ENCODE measurements at places on chromosomes 7 and 10.

- DNase-seq: no peak
Observed at GRCh38 chr10:79933961-79934360, 14.9 kb downstream of the SFTPD start.

DNA sequence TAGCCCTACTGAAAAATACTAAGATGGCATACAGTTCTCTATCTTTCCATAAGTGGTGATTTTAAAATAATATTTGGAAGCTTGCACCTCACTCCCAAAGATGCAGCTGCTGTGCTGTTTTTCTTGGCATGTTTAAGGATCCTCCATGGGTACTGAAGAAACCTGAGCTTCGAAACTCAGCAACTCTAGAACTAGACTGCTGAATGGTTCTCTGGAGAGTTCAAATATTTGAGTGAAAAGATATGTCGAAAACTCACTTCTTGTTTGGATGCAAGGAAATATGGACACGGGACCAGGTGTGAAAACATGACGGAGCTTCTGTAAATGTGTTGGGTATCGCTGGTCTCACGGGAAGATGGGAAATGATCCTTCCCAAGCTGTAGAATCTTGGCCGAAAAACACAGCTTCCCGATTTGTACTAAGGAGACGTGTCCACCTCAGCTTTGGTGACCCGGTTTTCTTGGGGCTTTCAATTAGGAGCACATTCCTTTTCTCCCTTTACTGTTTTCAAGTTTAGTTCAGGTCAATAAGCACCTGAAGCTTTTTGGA is 543.8 kb upstream of the NRP1 start:
- no peak for DNase-seq

DNA sequence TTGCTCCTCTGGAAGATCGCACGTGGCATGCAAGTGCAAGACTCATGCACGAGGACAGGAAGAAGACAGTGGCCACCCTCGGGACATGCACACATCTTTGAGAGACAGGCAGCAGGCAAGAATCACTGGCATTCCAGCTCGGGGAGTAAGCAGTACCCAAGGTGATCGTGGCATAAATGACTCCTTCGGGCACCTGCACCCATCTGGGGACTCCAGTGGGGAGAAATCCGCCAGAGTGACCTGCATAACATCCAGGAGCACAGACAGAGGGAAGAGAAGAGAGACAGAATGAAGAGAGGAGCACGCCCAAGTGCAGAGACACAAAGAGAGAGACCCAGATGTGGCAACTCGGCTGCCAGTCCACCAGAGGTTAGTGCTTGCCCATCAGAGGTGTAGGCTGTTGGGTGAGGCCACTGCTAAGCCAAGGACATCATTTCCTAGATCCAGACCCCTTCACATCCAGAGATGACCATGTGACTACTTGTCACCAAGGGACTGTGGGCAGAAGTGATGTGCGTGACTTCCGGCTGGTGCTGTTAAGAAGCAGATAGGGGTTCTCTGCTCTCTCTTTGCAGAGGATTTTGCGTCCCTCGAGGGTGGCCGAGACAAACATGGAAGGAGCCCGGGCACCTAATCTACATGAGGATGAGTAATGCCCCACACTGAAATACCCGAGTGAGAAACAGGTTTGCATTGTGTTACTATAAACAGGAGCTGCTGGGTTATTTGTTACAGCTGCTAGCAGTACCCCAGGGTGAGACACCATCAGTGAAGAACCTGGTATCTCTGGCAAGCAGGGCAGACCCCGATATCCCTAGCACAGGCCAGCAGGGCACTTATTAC is 80.6 kb downstream of the VWA2 start:
- DNase-seq: no peak

GRCh38 chr10:105468759-105469158 is 827.7 kb downstream of the SORCS3 start:
- DNase-seq: no peak

- no peak for DNase-seq
Observed at GRCh38 chr7:155298288-155298833, 683 bp downstream of the INSIG1 start.

DNA sequence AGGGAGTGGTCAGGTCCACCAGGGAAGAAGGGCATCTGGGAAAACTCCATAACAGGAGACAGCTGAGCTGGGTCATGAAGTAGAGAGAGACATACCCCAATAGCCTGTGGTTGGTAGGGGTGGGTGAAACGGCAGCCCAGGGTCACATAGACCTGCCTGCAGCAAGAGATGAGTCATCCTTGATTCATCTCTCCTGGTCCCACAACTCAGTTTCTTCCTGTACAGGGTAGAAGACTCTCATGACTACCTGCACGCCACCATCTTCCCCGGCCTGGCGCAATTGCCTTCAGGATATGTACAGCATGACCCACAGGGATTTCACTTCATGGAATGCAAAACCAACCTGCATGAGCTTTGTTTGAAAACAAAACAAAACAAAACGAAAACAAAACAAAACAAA is 45.1 kb upstream of the ADAM12 start:
- no peak for DNase-seq

DNA sequence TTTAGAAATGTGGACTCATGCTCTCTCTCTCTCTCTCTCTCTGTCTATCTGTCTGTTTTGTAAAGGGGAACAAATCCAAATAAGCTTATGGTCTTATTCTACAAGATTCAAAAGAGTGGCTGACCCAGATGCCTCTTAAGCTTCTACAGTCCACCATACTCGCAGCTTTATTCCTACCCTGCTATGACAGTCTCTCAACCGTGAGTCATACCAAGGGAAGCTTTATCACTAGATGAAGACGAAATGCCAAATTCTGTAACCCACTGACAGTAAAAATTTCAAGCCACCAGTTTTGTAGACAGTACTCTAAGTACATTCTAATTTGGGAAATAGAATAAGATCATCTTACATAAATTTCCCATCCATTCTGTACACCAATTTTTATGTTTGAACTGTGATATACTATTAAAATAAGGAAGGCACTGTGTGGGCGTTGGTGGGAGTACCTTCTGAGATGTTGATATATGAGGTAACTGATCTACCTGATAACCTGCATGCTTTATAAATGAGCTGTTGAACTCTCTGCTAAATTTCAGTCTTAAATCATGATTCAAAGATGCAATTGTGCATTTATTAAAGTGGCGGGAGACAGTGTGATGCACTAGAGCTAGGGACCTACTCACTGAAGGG is 153.2 kb downstream of the KLF6 start:
- no peak for DNase-seq

DNA sequence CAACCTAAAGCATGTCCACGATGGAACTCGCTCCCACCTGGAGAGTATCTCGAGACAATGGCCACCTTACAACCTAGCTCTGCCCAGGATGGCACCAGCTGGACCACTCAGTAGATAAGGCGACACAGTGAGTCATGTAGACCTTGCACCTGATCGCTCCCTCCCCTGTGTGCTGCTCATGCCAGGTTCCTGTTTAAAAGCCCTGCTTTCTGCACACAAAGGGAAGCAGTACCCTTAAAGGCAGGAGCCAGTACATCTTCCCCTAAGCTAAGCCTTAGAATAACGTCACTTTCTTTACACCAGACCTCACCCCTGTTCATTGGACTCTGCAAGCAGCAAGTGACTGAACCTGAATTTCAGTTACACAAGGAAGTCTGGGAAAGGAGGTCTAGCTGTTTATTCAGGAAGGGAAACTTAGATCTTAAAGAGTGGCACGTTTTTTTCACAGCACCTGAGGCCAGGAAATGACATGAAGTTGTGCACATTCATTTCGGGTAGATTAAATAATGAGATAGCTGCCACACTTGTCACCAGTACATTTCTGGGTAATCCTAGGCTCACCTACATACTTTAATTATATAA is 117.9 kb downstream of the MTPAP start:
- no peak for DNase-seq

DNA sequence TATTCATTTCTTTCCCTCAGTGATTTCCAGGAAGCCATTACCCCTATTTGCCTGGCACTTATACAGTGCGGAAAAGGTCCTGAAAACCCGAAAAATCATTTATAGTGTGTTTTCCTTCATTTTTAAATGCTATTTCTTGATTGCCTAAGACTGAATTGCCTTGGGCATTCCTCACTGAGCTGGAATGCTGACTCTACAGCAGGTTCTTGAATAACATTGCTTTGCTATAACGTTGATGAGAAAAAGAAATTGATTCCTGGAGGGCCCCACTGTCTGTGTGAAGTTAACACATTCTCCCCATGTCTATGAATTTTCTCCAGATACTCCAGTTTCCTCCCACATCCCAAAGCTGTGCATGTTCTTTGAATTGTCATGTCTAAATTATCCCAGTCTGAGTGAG is 308.5 kb downstream of the EXOC4 start:
- no peak for DNase-seq

DNA sequence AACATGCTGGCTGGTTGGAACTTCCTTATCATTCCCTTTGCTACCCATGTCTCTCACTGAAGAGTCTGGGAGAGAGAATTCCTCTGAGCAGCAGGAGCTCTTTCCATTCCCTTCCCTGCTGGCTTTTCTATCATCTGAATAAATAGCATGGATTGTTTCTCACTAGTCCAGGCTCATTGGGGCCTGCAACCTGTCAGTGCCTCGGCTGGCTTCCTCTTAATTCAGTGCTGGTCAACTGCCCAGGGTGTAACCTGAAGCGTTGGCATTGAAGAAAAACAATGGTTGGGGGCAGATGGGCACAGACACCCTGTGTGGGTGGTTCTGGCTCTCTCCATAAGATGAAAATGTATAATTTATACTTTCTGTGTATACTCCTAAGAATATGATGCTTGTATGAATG is 155.6 kb downstream of the ANLN start:
- no peak for DNase-seq

DNA sequence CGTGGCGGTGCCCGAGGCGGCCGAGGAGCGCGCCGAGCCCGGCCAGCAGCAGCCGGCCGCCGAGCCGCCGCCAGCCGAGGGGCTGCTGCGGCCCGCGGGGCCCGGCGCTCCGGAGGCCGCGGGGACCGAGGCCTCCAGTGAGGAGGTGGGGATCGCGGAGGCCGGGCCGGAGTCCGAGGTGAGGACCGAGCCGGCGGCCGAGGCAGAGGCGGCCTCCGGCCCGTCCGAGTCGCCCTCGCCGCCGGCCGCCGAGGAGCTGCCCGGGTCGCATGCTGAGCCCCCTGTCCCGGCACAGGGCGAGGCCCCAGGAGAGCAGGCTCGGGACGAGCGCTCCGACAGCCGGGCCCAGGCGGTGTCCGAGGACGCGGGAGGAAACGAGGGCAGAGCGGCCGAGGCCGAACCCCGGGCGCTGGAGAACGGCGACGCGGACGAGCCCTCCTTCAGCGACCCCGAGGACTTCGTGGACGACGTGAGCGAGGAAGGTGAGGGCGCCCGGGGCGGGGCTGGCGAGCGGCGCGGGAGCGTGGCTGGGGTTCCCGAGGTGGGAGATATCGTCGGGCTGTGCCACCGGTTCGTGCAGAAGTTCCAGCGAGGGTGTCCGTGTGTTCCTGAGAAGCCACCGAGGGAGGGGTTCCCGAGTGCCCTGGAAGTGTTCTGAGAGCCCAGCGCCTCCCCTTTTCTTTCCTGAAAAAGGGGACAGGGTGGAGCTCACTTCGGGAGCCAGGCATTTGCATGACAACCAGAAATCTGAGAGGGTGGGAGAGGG is 495 bp downstream of the EIF3B start:
- peak; percentile 71 for DNase-seq

DNA sequence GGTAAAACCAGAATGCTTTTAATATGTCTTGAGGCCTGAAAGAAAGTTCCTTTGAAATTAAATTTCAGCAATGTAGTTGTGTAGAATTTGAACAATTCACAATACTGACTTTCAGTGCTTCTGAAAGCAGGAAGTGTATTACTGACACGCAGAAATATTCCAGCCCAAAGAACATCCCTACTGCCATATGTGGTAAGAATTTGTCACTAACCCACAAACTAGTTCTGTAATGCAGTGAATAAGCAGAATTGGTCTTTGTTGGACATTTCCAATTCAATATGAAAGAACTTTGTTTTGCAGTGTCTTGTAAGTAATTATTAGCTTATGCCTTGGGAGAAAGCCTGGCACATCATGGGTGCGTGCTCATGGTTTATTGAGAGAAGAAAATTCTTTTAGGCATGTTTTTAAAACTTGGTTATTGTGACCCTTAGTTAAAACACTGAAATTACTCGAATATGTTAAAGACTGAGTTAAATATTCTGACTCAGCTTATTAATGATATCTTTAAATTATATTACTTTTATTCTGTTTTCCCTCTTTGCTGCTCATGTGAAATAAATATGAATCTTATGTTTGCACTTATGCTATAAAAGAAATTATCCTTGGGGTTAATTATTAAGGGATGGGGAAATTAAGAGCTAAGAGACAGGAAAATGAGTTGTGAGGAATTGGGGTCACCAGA is 33.4 kb downstream of the PTPN12 start:
- DNase-seq: no peak

DNA sequence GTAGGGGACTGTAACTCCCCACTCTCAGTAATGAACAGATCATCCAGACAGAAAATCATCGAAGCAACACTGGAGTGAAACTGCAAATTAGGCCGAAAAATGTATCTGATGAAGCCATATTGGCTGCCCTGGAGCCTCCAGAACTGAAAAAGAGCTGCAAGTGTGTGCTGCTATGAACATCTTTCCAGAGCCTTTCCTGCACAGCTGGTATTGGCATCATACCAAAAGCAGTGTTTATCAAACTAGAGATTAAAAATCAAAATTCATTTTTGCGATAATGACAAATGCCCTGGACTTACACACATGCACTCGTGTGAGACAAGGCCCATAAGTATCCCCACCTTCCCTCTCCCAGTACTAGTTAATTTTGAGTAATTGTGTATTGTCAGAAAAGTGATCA is 6.8 kb upstream of the CLDN12 start:
- DNase-seq: no peak

DNA sequence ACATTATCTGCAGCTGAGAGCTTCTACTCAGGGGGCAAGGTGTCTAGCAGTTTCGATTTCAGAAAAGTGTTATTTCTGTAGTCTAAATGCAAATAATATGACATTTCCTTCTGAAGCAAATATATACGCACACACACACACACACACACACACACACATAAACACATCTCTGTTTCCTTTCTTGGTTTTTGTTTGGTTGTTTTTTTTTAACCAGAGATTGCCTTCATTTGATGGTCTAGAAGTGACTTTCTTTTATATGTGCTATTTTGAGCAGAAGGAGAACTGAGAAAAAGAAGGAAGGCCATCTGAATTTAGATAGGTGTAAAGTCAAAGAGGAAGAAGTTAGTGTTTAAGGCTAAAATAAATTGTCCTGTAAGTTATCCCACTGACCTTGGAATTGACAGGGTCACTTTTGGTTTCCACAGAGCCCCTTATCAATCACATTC is 142.2 kb downstream of the TRIL start:
- DNase-seq: no peak

DNA sequence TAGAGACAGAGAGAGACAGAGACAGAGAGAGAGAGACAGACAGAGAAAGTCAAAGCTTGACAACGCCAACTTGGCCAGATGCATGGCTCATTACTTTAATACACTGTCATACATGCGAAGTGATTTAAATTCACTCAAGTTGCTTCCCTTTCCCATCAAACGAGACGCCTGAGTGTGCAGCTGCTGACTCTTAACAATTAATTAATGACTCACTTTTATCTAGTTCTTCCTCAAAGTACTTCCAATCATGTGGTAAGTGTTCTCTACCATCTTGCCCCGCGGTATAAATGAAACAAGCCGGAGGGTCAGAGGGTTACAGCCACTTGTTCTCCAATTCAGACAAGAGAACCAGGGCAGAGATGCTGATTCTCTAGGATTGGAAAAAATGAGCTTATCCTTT is 90.8 kb downstream of the SFMBT2 start:
- DNase-seq: no peak
